ENCODE measurements at places on chromosomes 13 and 19. TPM values are rescaled to one million over a fixed set of nuclear protein-coding genes. Genes with fewer than 3 reads are reported as not detected.

- H3K27me3 ChIP-seq = no peaks in the 10 kb centered on the region
- H3K4me3 ChIP-seq = peak overlapping the region; percentile 73
- peaks cover 4% of the 10 kb centered on the region for H3K4me1 ChIP-seq
- DNase-seq = peak; percentile 7
- H3K36me3 ChIP-seq = peaks cover 7% of the 10 kb centered on the region
Observed at GRCh38 chr13:113584870-113585671, 518 bp downstream of the TFDP1 start.

SERP2 gene
- 16.6 TPM for polyA plus RNA-seq

- no peak overlapping the region for H3K4me3 ChIP-seq
- no peaks in the 10 kb centered on the region for H3K4me1 ChIP-seq
- no peak overlapping the region for H3K27ac ChIP-seq
- no peak for DNase-seq
- H3K36me3 ChIP-seq = no peaks in the 10 kb centered on the region
Observed at GRCh38 chr19:52494518-52494917, 33.0 kb upstream of the ZNF808 start.

DNA sequence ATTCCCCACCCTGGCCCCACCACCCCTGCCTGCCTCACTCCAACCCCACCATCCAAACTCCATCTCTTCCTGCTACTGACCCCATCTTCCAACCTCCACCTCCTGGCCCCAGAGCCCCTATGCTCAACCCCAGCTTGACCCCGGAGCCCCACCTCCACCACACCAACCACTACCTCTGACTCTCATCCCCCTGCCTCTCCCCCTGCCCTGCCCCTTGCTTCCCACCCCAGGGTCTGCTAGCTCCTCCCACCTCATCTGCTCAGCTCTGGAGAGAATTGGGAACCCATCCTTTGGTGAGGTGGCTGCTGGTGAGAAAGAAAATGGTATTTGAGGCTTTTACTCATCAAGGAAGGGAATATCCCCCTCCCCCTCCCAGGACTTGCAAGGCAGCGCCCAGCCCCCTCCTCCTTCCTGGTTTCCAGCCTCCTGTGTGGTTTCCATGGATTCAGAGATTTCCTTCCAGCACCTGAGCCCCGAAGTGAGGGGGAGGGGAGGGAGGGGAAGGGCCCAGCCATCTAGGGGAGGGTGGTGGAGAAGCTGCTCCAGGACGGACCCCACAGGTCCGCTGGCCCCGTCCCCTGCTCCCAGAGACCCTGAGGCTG lies 11.4 kb upstream of the PEPD start:
- H3K27me3 ChIP-seq = no peaks in the 10 kb centered on the region
- H3K36me3 ChIP-seq = no peaks in the 10 kb centered on the region
- DNase-seq = no peak
- no peaks in the 10 kb centered on the region for H3K4me1 ChIP-seq
- H3K4me3 ChIP-seq = no peak overlapping the region

KCNJ14 gene
- polyA plus RNA-seq = 0.23 TPM

DNA sequence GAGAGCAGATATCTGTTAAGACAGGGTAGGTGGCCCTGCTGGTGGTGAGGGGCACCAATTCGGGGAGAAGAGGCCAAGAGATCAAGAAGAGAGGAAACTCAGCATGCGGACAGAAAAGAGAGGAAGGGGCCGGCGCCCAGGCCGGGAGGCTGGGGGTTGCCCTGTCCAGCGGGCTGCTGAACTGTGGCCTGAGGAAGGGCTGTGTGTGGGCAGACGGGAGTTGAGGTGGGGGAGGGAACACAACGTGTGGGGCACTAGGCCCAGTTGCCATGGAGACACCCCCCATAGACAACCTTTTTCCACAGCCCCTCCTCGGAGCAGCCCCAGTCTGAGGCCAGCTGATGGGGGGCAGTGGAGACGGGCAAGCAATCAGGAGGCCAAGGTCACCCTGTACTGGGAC lies 2.5 kb upstream of the CACNG8 start:
- H3K36me3 ChIP-seq = no peaks in the 10 kb centered on the region
- H3K4me3 ChIP-seq = no peak overlapping the region

DNA sequence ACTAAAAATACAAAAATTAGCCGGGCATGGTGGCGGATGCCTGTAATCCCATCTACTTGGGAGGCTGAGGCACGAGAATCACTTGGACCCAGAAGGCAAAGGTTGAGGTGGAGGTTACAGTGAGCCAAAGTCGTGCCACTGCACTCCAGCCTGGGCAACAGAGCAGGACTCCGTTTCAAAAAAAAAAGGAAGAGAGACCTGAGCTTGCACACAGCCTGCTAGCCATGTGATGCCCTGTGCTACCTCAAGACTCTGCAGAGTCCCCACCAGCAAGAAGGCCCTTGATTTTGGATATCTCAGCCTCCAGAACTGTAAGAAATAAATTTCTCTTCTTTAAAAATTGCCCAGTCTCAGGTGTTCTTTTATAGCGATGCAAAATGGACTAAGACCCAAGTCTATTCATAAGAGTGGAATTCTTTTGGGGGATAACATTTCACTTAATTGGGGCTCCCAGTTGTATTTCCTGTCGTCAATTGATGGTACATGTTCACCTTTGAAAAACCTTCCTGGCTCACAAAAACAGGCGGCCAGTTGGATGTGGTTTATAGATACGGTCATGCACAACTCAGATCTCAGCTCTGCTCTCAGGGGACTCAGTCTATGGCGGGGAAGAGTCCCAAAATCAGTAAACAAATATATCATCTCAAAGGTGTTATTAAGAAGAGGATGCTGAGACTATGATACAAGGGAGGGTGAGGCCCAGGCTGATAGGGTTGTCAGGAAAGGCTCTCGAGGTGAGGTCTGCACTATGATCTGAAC lies 2.4 kb upstream of the CHERP start:
- H3K36me3 ChIP-seq = peaks cover 7% of the 10 kb centered on the region
- H3K27me3 ChIP-seq = no peaks in the 10 kb centered on the region

Measured in heart left ventricle (tissue), 16 donors.